ENCODE measurements at places on chromosomes 5 and 9. TPM values are rescaled to one million over a fixed set of nuclear protein-coding genes. Genes with fewer than 3 reads are reported as not detected.

GRCh38 chr5:145825751-145826180, 9.4 kb downstream of the PRELID2 start:
- H3K27ac ChIP-seq = no peak overlapping the region
- no peaks in the 10 kb centered on the region for H3K36me3 ChIP-seq
- H3K4me3 ChIP-seq = no peak overlapping the region
- H3K27me3 ChIP-seq = no peaks in the 10 kb centered on the region
- no peak for DNase-seq

DNA sequence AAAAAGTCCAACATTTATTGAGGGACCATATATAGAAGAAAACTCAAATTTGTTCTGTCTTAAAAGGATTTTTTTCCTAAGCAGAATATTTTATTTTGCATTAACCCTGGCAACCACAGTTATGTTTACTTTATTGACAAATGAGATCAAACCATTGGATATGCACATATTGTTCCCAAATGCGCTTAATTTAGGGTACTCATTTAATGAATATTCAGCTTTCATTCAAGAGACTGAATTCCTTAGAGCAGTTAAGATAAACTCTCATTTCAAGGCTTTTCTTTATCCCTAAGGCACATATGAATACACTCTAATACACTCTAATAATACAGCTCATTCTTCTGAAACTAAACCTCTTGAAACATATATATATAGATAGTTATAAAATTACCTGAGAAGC, 150.2 kb downstream of the HMHB1 start:
- no peaks in the 10 kb centered on the region for H3K36me3 ChIP-seq
- no peaks in the 10 kb centered on the region for H3K27me3 ChIP-seq
- no peak overlapping the region for H3K27ac ChIP-seq
- DNase-seq = no peak
- H3K4me3 ChIP-seq = no peak overlapping the region

GRCh38 chr5:170538696-170539586, 35.1 kb downstream of the KCNIP1 start:
- no peak overlapping the region for H3K4me3 ChIP-seq
- no peaks in the 10 kb centered on the region for H3K36me3 ChIP-seq
- H3K4me1 ChIP-seq = no peaks in the 10 kb centered on the region
- no peaks in the 10 kb centered on the region for H3K27me3 ChIP-seq

- no peaks in the 10 kb centered on the region for H3K4me1 ChIP-seq
- no peak overlapping the region for H3K27ac ChIP-seq
- H3K36me3 ChIP-seq = no peaks in the 10 kb centered on the region
- H3K4me3 ChIP-seq = no peak overlapping the region
These were observed 129.7 kb upstream of the RAD23B start for GRCh38 chr9:107153336-107153735.

DNA sequence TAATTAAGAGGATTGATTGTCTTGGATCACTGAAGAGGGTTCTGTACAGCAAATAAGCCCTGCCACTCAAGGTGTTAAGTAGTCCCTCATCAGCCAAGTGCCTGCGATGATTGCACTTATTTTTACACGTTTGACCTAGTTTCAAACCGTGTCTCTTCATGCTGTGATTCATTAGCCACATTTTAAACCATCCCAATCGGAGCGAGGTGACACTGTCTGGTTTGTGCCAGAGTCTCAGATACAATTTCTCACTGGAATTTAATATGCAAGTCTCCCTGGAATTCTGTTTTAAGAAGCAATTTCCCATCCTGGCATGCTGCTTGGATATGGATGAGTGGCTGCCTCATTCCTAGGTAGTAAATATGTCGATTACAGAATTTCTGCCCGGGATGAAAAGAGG, 1.6 kb downstream of the INSYN2B start:
- no peak overlapping the region for H3K27ac ChIP-seq
- no peaks in the 10 kb centered on the region for H3K36me3 ChIP-seq
- no peaks in the 10 kb centered on the region for H3K27me3 ChIP-seq
- no peaks in the 10 kb centered on the region for H3K4me1 ChIP-seq
- no peak for DNase-seq

GRCh38 chr5:84724683-84725082, 340.0 kb upstream of the EDIL3 start:
- H3K27me3 ChIP-seq = no peaks in the 10 kb centered on the region
- DNase-seq = no peak
- H3K36me3 ChIP-seq = no peaks in the 10 kb centered on the region

- no peaks in the 10 kb centered on the region for H3K36me3 ChIP-seq
- no peaks in the 10 kb centered on the region for H3K4me1 ChIP-seq
- no peaks in the 10 kb centered on the region for H3K27me3 ChIP-seq
- no peak overlapping the region for H3K4me3 ChIP-seq
- H3K27ac ChIP-seq = no peak overlapping the region
These were observed 26.1 kb upstream of the GLIPR2 start for GRCh38 chr9:36110434-36110833.

GRCh38 chr5:123279136-123279535, 144.1 kb downstream of the CEP120 start:
- no peak for DNase-seq
- no peaks in the 10 kb centered on the region for H3K36me3 ChIP-seq
- peaks cover 9% of the 10 kb centered on the region for H3K27me3 ChIP-seq
- no peak overlapping the region for H3K27ac ChIP-seq
- no peak overlapping the region for H3K4me3 ChIP-seq

DNA sequence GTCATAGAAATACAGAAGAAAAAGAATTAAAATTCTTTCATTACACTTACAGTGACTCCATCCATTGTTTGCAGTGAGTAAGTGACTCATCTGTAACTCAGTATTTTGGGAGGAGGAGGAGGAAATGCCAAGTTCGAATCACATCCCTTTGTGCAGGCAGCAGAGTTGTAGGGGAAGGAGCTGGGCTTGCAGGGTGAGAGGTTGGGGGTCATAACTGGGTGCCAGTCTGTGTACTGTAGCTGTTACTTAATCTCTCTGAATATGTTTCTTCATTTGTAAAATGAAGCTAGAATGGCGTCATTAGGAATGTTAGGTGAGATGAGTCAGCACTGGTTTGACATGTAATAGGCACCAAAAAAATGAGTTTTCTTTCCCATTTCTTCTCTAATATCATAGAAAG, 235.7 kb upstream of the ADAMTSL1 start:
- H3K27ac ChIP-seq = no peak overlapping the region
- H3K27me3 ChIP-seq = no peaks in the 10 kb centered on the region
- no peak overlapping the region for H3K4me3 ChIP-seq
- no peaks in the 10 kb centered on the region for H3K36me3 ChIP-seq
- no peak for DNase-seq

DNA sequence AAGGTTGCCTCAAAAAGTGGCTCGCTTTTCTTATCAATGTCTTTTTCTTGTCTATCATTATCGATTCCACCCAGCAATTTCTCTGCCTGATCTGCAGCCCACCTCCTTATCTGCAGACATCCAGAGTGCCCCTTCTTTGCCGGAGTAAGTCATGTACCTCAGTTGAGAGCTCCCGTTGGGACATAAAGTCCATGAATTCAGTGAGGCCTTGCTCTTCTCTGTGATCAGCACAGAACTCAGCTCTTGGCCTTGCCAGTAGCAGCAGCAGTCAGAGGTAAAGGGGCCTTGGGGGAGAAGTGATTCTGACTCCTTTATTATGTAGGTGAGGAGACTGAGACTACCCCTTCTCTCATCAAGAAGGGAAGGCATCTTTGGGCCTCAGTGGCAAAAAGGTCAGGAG, 24.9 kb upstream of the DCAF12 start:
- H3K27me3 ChIP-seq = no peaks in the 10 kb centered on the region
- DNase-seq = no peak
- no peaks in the 10 kb centered on the region for H3K4me1 ChIP-seq
- H3K36me3 ChIP-seq = no peaks in the 10 kb centered on the region
- H3K4me3 ChIP-seq = no peak overlapping the region

ELAVL2 gene
- 0.02 TPM for polyA plus RNA-seq

ADCY2 gene
- polyA plus RNA-seq = 0.19 TPM

MLANA gene
- polyA plus RNA-seq = not detected

ZNG1A gene
- 25.0 TPM for polyA plus RNA-seq

Data from pancreas (tissue), 10 donors.